NCI-H1105 treated with DMSO at 0.1 percent for 48 hours (cell line): ENCODE measurements at places on chromosomes 6 and 20.

GRCh38 chr6:134840086-134840867 lies 109.6 kb downstream of the ALDH8A1 start:
- no peak for DNase-seq

DNA sequence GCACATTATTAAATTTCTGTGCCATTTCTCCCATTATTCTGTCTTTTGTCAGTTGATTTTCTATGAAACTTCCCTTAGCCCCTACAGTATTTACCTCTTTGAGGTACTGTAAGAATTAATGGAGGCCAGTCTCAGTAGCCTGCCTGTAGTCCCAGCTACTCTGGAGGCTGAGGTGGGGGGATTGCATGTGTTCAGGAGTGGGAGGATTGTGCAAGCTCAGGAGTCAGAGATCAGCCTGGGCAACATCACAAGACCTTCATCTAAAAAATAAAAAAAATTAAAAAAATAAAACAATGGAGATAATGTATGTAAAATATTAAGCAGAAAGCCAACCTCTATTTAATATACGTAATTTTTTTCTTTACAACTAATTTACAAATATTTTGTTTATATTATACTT lies 77.8 kb downstream of the OR2B2 start:
- DNase-seq, result no peak

DNA sequence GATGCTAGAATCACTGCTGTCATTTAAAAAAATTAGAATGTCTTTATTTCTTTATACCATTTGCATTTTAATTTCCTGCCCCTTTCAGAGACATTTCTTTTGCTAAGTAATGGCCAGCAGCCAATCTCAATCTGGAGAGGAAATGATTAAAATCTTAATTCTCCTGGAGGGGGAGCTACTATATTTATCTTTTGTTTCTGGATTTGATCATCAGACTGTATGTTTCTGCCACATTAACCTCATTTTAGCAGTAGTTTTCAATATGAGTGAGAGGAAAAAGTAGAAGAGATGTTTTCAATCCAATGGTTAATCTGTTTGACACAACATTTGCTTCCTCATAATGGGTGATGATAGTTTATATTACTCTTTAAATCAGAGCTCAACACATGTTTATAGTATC lies 138.0 kb downstream of the FUT9 start:
- DNase-seq, result peak; percentile 18

DNA sequence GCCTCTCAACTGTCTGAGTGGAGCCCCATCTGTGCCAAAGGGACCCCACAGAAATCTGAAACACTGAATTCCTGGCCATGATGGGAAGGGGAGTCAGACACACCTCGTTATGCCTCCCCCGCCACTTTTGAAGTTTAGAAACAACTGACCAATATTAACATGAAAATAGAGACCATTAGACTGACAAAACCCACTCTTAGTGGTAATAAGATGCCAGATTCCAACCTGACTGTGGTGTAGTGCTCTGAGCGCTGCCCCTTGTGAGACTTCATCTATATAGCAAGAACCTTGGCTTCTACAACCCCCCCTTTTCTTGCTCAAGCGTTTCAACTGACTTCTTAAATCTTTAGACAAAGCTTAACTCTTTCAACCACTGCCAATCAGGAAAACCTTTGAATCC lies 46.1 kb upstream of the UNC93A start:
- no peak for DNase-seq

- DNase-seq, result no peak
These were observed 9.9 kb upstream of the CDKN1A start for GRCh38 chr6:36668591-36668990.

- no peak for DNase-seq
These were observed 3.7 kb downstream of the TNFAIP3 start for GRCh38 chr6:137870744-137871247.

DNA sequence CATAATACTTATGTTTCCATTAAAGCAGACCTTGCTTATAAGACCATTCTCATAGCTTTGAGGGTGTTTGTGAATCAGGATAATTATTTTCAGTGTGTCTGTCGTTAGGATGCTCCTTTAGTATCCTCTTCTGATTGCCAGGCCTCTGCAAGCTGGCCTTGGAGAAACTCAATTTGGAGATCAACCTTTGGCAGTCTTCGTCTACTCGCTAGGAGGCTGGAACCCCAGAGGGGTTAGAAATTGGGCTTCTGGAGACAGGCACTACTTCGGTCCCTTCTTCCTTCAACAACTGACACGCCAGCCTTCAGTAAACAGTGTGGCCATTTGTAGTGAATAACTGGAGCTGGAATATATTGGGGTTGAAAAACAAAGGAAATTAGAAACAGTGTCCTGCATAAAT lies 100.8 kb upstream of the CITED2 start:
- DNase-seq, result no peak

- no peak for DNase-seq
These were observed 84.3 kb upstream of the FOXQ1 start for GRCh38 chr6:1227600-1227934.

DNA sequence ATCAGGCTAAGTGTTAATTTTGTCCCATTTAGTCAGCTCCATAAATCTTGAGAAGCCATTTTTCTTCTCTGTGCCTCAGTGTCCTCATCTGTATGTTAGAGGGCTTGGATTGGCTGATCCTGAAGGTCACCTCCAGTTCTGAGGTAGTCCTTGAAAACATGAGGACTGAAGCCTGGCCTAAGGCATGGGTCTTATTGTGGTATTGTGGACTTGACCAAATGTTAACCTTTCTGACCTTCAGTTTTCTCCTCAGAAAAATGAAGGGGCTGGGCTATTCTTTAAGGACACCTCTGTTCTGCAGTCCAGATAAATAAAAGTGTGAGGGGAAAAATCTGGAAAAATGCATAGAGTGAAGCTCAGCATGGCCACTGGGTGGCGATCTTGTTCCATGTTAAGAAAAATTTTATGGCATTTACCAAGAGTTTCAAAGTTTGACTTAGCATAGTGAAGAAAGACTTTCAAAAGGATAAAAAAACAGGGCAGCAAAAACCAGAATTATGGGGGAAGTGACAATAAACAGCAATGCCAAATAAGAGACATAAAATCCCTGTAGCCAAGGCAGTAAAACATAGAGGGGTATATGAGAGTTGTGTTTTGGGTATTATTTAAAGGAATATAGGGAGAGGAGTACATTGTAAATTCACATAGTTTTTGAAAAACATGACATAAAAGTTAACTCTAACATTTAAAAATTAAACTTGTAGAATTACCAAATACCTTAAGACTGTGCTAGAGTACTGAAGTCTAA lies 13.2 kb upstream of the TFB1M start:
- DNase-seq, result peak; percentile 82

DNA sequence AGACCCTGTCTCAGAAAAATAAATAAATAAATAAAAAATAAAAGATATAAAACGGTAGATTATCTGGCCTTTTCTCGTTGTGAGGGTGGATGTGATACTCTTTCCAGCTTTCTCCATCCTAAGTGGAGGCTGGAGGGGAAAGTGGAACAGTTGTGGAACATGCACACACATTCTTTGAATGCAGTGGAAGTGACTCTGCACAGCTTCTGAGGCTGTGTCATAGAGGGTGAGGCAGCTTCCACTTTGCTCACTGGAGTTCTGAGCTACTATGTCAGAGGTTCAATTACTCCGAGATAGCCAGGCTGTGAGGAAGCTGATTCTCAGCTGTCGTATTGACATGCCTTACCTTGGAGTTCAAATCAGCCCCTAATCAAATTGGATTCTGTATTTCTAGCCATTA lies 82.2 kb downstream of the CHMP4B start:
- no peak for DNase-seq

DNA sequence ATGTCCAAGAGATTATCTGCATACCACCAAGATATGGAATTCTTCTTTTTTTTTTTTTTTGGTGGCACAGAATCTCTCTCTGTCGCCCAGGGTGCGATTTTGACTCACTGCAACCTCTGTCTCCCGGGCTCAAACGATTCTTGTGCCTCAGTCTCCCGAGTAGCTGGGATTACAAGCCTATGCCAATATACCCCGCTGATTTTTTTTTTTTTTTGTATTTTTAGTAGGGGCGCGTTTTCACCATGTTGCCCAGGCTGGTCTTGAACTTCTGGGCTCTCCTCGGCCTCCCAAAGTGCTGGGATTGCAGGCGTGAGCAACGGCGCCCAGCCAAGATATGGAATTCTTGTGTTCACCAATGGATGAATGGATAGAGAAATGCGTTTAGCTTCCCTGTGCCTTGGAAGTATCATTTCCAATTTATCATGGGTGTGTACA lies 31.0 kb downstream of the POM121L2 start:
- DNase-seq, result peak; percentile 19

- peak; percentile 73 for DNase-seq
These were observed 9.1 kb downstream of the CHRNA4 start for GRCh38 chr20:63351811-63352591.

GRCh38 chr6:107666084-107666980 lies 157.8 kb downstream of the SCML4 start:
- DNase-seq, result no peak

GRCh38 chr20:23668477-23668951 lies 20.3 kb downstream of the CST4 start:
- peak; percentile 63 for DNase-seq

DNA sequence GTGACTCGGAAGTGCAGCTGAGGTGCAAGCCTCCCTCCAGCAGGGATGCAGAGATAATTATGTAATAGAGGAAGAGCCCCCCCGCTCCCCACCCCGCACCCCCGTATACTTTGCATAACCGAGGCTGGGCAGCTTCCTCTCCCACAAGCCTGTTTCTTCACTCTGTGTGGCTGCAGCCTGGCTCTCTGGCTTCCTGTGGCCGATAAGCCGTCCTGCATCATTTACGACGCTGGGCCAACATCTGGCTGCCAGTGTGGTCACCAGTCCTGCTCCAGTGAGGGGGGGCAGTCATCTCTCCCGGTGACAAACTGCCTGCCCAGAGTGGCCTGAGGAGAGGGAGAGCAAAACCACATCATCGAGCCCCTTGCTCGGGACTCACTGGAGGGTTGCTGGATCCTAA lies 59.2 kb downstream of the RBM38 start:
- no peak for DNase-seq

- DNase-seq, result no peak
These were observed 70.4 kb downstream of the THBS2 start for GRCh38 chr6:169183233-169183632.

- DNase-seq, result no peak
These were observed 81.6 kb downstream of the TMEM200A start for GRCh38 chr6:130447374-130447773.

DNA sequence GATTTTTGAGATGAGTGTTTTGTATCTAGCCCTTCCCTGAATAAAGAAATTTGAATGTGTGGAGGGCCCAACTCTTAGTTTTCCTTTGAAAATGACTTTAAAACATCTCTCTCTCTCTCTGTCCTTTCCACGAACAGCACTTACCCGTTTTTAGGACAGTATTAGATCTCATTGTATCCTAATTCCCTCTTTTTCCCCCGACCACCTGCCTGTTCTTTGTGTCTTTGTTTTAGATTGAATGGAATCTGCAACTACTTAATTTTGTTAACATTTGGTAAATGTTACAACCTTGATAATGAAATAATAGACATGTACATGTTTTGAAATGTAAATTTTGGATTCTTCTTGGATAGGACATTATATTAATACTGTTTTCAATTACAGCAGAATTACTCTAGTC lies 3.1 kb downstream of the DSP start:
- no peak for DNase-seq

DNA sequence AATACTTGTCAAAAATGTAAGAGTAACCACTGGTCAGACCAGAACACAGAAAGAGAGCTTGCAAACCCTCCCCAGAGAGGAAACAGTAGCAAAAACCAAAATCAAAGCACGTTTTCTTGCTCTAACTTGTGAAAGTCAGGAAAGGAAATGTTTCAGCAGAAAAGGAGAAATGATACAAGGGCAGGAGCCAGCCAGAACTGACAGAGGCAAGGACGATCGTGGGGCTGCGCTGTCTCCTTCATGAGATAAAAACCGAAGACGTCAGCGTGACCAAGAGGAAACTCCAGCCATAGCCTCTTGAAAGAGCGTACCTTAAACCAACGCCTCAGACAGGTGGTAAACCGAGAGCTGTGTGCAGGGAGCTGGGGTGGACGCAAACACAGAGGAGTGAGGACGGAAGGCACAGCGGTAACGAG lies 27.5 kb downstream of the LAMA5 start:
- DNase-seq, result no peak
